Hypothalamus (tissue), 51 donors: ENCODE measurements at places on chromosomes 2 and 18.
A peak's percentile ranks its signal among the peaks of the same experiment; 100 is the strongest.

GRCh38 chr2:199979832-199980628, 24.6 kb downstream of the MAIP1 start:
- DNase-seq = peak; percentile 75

GRCh38 chr2:174608866-174609214, 11.2 kb upstream of the WIPF1 start:
- DNase-seq = no peak

- DNase-seq = no peak
Measured at GRCh38 chr2:46364797-46365457, 67.7 kb downstream of the EPAS1 start.

GRCh38 chr18:61474341-61474740, 141.1 kb downstream of the CDH20 start:
- no peak for DNase-seq

DNA sequence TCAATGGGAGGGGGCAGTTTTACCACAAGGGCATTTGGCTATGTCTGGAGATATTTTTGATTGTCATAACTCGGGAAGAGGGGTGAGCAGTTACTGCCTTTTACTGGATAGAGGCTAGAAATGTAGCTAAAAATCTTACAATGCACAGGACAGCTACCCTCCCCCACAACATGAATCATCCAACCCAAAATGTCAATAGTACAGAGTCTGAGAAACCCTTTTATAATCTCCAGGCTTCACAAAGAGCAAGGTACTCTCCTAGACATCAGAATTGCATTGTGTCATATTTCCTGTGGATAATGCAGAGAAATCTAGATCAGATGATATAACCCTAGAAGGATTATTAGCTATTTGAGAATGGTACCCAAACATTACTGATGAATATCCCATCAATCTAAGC, 277.1 kb upstream of the NRP2 start:
- DNase-seq = no peak

DNA sequence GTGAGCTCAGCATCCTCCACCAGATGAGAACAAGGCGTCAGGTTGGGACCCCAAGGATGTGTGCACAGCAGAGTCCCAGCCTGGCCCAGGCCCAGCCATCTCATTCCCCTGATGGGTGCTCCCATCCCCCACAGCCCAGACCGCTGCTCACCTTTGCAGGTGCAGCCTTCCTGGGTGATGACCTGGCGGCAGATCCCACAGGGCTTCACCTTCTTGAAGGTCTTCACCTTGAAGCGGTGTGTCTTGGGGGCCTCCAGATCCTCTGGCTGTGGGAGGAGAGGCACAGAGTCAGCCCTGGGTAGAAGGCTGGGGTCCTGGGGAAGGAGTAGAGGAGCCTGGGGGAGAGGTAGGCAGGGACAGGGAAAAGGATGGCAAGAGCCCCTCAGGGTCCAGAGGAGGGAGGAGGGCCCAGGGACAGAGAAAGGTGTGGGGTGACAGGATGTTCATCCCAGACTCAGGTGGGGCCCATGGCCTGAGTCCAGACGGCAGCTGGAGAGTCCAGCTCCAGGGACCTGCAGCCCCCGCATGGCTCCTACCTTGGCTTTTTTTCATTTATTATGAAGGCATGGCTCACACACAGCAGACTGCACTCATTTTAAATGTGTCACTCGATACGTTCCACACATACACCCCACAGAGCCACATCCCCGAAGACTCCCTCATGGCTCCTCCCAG, 11.9 kb downstream of the TNS1 start:
- DNase-seq = no peak

- no peak for DNase-seq
Measured at GRCh38 chr2:238771218-238771617, 76.7 kb upstream of the TWIST2 start.

GRCh38 chr2:168907940-168908662, 7.0 kb downstream of the G6PC2 start:
- DNase-seq = no peak
